Epithelial cell of proximal tubule (primary cell): ENCODE measurements at places on chromosomes 4 and X. TPM values are rescaled to one million over a fixed set of nuclear protein-coding genes. Genes with fewer than 3 reads are reported as not detected.

Gene SNCA
- total RNA-seq = 2.4 and 6.6 TPM in 2 replicates

GRCh38 chrX:45445745-45446412 is 245.2 kb upstream of the DIPK2B start:
- DNase-seq = peak; percentile 80

GRCh38 chr4:185782523-185782922 is 29.5 kb downstream of the SORBS2 start:
- DNase-seq = no peak

Gene PPP4R3C
- total RNA-seq = not detected in 2 replicates

Gene SGMS2
- total RNA-seq = 77.2 and 84.2 TPM in 2 replicates

DNA sequence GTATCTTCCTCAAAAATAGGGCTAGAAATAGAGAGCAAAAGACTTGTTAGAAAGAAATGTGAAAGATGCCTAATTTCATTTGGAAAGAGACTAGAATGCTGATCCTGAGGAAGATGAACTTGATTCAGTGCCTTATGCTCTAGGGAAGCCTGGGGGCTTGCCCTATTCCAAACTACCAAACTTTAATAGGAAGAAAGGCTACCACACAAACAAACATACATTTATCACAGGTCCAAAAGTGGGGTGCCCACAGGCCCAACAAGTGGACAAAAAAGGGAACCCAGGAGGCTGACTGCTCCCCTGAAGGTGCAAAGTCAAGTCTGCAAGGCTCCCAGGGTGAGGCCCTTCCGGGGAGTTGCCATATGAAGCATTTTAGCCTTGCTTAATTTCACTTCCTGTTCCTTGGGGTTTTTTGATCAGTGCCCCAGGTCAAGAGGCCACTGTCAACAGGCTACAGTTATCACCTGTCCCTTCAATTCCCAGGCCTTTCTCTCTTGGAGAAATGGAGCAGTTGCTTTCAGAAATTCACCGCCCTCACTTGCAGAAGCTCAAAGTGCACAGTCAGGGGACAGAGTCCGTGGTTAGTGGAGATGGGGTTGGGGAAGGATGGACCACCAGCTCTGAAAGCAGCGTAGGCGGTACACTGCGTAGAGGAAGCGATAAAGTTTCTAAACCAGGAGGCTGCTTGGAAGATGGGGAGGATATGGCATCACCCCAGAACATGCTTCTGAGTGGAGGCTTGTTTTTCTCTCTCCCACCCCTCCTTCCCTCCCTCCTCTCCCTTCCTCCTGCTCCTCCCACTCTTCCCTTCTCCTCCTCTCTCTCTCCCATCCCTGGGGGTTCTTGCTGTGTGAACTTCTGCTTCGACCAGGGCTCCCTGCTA is 36.4 kb downstream of the TMEM154 start:
- no peak for DNase-seq

- DNase-seq = no peak
These were observed 283.4 kb downstream of the EPHA5 start for GRCh38 chr4:65386927-65387326.

GRCh38 chr4:146176891-146177290 is 1.4 kb downstream of the LSM6 start:
- DNase-seq = no peak

Gene SFRP2
- not detected in 2 replicates for total RNA-seq

Gene FHIP1A
- total RNA-seq = 8.5 and 17.0 TPM in 2 replicates

Gene MAGEA12
- total RNA-seq = not detected in 2 replicates

- DNase-seq = no peak
These were observed 808 bp downstream of the THAP6 start for GRCh38 chr4:75514949-75515612.

Gene SSX4B
- not detected in 2 replicates for total RNA-seq
